Bone marrow (tissue), 2 donors: ENCODE measurements at places on chromosomes 1 and 21.

DNA sequence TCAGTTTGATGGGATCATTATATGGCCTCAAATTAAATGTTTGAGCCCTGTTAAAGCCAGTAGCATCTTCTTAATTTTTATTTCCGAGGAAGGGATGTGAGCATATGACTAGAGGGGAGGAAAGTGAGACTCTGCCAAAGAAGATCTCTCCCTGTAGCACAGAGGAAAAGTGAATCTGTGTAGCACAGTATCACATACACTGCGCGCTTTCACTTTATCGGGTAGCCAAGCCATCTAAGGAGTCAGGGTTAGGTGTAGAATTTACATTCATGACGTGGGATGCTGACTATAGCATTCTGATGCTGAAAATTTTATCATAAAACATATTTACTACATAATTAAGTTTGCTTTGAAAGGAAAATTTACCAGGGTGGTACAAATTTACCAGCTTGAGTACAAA lies 24.0 kb downstream of the LRRC8D start:
- no peak for DNase-seq

- DNase-seq, result peak; percentile 71
Observed at GRCh38 chr1:16913833-16914662, 7.7 kb upstream of the CROCC start.

DNA sequence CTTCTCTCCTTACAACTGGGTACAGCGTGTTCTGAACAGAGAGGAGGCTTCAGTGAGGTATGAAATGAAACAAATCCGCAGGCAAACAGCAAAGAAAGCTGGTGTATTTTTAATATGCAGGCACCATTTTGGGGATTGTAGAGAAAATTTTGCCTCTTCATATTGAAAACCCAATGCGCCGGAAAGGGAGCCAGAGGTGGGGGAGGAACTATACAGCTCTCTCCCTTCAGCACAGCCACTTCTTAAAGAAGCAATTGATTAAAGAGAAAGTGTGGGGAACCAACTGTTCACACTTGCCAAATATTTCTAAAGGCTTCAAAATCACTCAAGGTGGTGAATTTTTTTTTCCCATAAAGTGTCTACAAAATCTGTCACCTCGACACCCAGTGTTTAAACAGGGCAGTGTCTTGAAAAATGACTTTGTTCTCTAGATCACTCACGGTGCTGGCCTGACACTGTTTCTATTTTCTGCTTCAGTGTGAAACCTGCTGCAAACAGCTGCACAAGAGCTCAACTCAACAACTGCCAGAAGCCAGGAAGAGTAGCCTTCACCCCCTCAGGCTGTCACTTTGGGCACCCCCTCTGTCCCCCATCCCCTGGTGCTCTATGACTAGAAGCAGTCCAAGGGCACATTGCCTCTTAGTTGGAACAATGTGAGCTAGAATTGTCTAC lies 123.8 kb upstream of the CTTNBP2NL start:
- DNase-seq, result no peak

DNA sequence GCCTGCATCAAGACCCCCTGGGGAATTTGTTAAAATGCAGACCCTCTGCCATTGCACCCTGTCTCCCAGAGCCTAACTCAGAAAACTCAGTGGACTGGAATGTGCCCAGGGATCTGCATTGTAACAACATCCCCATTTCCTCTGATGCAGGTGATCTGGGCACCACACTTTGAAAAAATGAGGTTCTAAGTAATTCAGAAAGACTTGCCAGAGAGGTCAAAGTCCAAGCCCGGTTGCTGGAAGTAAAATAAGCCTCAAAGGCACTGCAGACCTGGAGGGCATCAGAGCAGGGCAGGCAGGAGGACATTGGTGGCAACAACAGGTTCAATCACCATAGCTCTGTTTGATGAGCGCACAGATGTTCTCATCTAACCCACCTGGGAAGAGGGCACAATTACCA lies 90.7 kb downstream of the SYT2 start:
- no peak for DNase-seq

DNA sequence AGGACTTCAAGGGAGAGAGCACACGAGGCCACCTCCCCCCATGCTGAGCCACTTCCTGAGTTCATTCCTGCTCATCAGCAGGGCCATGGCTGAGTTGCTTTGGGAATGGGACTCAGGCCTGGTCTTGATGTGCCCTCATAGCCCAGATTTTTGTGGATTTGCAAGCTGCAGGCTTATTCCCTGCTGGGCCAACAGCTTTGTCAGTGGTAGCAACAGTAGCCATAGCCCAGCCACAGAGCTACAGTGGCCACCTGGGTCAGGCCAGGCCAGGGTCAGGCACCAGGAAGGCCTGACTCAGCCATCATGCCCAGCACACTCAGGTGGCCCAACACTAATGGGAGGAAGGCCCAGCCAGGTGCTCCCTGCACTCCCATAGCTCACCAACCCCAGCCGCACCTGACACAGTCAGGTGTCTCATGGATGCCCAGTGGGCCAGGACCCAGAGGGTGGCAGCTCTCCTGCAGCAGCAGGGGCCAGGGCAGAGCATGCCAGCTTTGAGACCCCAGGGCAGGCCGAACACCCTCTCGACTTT lies 33.5 kb downstream of the EPHA2 start:
- no peak for DNase-seq

GRCh38 chr1:186761358-186761757 lies 67.4 kb upstream of the PLA2G4A start:
- no peak for DNase-seq
